ENCODE measurements at places on chromosomes 6 and 20.
A peak's percentile ranks its signal among the peaks of the same experiment; 100 is the strongest.

DNA sequence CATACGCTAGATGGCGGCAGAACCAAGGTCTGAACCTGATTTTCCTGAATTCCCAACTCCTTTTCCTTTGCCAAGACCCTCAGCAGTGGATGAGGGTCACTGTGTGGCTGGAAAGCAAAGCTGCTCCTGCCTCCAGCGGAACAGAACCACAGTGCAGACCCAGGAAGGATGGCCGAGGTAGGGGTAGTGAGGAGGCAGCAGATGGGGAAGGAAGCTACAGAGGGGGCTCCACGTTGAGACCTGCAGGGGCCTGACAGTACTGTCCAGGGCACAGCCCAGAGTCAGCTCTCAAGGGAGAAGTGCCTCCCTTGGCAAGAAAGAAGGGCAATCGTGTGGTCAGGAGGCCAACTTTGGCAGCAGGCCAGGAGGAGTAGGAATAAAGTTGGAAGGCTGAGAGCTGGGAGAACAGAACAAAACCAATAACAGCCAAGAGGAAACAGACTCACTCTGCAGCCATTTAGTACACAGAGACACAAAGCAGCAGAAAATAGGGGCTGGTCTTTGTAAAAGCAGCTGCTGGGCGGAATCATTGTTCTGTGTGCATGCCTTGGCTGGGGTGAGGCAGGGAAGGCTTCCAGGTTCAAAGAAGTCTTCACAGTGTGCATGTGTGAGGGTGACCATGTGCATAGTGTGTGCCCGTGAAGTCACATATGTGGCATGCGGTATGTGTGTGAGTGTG, 3.1 kb downstream of the GABRR2 start:
- no peak overlapping the region for H3K27ac ChIP-seq
- DNase-seq, result no peak
- H3K4me3 ChIP-seq, result no peak overlapping the region

GRCh38 chr6:156773476-156773875, 3.7 kb upstream of the ARID1B start:
- DNase-seq, result no peak
- peaks cover 38% of the 10 kb centered on the region for H3K4me1 ChIP-seq
- H3K36me3 ChIP-seq, result peaks cover 3% of the 10 kb centered on the region
- peak overlapping the region; percentile 20 for H3K27ac ChIP-seq
- no peak overlapping the region for H3K4me3 ChIP-seq

- H3K4me3 ChIP-seq, result peak overlapping the region; percentile 28
- H3K36me3 ChIP-seq, result peaks cover 49% of the 10 kb centered on the region
- DNase-seq, result no peak
- no peaks in the 10 kb centered on the region for H3K27me3 ChIP-seq
- H3K27ac ChIP-seq, result no peak overlapping the region
These were observed 6.8 kb downstream of the SLC17A9 start for GRCh38 chr20:62959101-62959971.

DNA sequence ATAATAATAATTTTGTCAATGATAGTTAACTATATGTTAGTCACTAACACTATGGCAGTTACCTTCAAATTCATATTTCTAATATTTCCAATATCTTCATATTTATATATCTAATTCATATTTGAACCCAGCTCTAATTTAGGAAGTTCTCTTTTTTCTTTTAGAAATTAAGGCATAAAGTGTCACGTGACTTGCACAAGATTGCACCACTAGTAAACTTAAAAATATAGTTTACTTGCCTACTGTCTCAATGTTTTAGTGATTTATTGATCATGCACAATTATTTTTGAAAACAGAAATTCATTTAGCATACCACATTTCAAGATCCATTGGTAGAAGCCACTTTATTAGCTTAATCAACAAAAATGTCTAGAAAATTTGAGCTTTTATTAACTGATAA, 508.7 kb upstream of the ZNF337 start:
- no peak overlapping the region for H3K4me3 ChIP-seq
- DNase-seq, result no peak
- H3K27me3 ChIP-seq, result peaks cover 24% of the 10 kb centered on the region
- peaks cover 3% of the 10 kb centered on the region for H3K36me3 ChIP-seq

- H3K4me3 ChIP-seq, result no peak overlapping the region
- no peaks in the 10 kb centered on the region for H3K4me1 ChIP-seq
- no peak for DNase-seq
- H3K27ac ChIP-seq, result no peak overlapping the region
- peaks cover 28% of the 10 kb centered on the region for H3K27me3 ChIP-seq
These were observed 55.7 kb upstream of the NKX2-2 start for GRCh38 chr20:21569586-21569985.

DNA sequence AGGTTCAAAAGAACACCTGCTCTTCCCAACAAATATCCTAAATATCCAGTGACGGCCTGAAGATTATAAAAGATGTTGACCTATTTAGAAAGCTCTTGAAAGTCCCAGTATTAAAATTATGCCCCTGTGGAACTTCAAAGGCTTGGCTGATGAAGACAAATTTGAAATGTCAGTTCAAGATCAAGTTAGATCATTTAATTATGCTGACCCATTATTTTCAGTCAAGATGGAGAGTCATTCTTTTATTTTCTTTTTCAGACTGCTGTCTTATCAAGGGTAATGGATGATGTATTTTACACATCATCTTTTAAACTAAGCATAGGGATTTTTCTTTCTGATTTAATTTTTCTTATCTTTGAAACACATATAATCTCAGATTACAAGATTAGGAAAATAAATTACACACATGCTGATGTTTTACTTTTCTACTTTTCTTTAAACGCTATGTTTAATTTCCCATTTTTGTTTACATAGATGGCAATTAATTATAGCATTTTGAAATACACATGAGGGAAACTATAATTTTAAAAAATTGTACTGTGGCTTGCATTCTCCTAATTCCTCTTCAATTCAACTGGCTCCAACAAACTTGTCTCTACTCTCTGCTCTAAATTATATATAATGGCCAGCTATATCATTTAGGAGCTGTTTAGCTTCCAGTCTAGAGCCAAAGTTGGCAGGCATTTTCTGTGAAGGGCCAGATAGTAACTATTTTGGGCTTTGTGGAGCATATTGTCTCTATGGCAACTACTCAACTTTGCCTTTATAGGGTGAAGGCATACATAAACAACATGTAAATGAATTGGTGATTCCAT, 123.7 kb downstream of the RCAN2 start:
- H3K4me3 ChIP-seq, result no peak overlapping the region
- no peaks in the 10 kb centered on the region for H3K27me3 ChIP-seq
- no peak for DNase-seq
- no peak overlapping the region for H3K27ac ChIP-seq
- H3K36me3 ChIP-seq, result no peaks in the 10 kb centered on the region

DNA sequence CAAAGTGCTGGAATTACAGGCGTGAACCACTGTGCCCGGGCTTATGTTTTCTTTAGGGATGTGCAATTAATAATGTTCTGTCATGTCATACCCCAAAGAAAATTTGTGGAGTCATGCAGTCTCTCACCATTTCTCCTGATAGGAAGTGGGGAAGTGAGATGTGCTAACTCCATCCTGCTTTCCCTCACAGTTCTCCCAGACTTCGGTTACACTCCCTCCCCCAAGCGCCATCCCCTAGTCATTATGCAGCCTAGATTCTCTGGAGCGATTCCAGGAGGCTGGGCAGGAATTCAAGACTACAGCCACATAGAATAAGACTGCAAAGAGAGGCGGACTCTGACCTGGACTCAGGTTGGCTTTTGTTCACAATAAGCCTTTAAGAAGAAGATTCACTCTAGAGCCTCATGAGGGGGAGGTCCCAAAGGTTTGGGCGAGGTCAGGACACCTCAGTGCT, 271.4 kb downstream of the ALDH8A1 start:
- no peaks in the 10 kb centered on the region for H3K36me3 ChIP-seq
- H3K4me1 ChIP-seq, result no peaks in the 10 kb centered on the region

GRCh38 chr6:390914-391558, 516 bp upstream of the IRF4 start:
- peak overlapping the region; percentile 89 for H3K27ac ChIP-seq
- DNase-seq, result peak; percentile 71
- peaks cover 5% of the 10 kb centered on the region for H3K27me3 ChIP-seq
- H3K4me1 ChIP-seq, result peaks cover 32% of the 10 kb centered on the region
- peaks cover 42% of the 10 kb centered on the region for H3K36me3 ChIP-seq

DNA sequence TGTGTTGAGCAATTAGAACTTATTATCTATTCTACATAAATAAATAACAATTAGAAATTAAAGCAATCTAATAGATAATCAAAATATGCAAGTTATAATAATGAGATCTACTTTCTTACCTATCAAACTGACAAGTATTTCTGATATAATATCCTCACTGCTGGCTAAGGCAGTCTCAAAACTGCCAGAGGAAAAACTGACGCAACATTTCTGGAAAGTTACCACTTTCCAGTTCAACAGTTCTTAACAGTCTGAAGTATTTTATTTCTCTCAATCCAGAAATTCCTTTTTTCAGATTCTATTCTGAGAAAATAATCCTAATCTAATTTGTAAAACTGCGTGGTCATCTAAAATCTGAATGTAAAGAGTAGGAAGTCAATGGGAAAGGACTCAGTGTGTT, 121.0 kb downstream of the TRDN start:
- H3K4me1 ChIP-seq, result no peaks in the 10 kb centered on the region
- no peaks in the 10 kb centered on the region for H3K27me3 ChIP-seq
- H3K4me3 ChIP-seq, result no peak overlapping the region
- DNase-seq, result no peak
- no peak overlapping the region for H3K27ac ChIP-seq

DNA sequence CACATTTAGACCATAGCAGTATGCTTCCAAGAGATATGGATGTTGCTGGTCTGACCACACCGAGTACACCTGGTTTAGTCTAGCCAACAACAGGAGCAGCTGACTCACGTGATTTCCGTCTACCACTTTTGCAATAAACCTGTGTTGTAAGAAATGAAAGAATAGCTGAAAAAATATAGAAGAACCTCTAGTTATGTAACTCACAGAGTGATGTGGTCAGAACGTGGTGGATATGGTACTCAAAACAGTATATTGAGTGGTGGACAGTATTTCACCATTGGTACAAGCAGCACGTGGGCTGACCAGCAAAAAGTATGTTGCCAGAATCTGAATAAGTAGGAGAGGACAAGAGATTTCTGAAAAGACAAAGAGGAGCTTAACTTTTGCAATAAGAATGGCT, 226.9 kb downstream of the TBC1D7 start:
- no peak for DNase-seq
- no peaks in the 10 kb centered on the region for H3K4me1 ChIP-seq
- H3K4me3 ChIP-seq, result no peak overlapping the region
- no peaks in the 10 kb centered on the region for H3K27me3 ChIP-seq
- no peak overlapping the region for H3K27ac ChIP-seq
- H3K36me3 ChIP-seq, result no peaks in the 10 kb centered on the region

- H3K27ac ChIP-seq, result no peak overlapping the region
- no peak overlapping the region for H3K4me3 ChIP-seq
- peaks cover 5% of the 10 kb centered on the region for H3K27me3 ChIP-seq
These were observed 26.8 kb upstream of the SLC22A7 start for GRCh38 chr6:43271103-43271815.

DNA sequence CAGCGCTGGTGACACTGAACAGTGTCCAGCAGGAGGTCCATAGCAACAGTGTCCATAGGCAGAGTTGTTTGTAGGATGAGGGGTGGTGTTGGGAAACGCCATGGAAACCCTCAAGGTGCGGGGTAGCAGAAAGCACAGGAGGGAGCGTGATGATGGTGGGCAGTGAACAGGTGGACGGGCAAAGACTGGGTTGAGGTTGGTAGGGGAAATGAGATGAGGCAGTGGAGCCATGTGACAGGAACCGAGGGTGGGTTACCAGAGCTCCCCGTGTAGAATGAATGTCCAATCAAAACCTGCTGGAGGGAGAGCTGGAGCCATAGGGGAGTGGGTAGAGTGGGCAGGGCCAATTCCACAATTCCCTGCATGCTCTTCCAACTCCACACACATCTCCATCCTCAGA, 38.0 kb downstream of the HLA-DPB1 start:
- peak overlapping the region; percentile 95 for H3K27ac ChIP-seq
- peaks cover 72% of the 10 kb centered on the region for H3K4me1 ChIP-seq
- H3K27me3 ChIP-seq, result no peaks in the 10 kb centered on the region
- no peak for DNase-seq
- no peaks in the 10 kb centered on the region for H3K36me3 ChIP-seq

GRCh38 chr6:167699141-167699931, 127.4 kb upstream of the AFDN start:
- peak overlapping the region; percentile 91 for H3K27ac ChIP-seq
- H3K27me3 ChIP-seq, result peaks cover 4% of the 10 kb centered on the region
- peaks cover 26% of the 10 kb centered on the region for H3K4me1 ChIP-seq
- peak overlapping the region; percentile 83 for H3K4me3 ChIP-seq

DNA sequence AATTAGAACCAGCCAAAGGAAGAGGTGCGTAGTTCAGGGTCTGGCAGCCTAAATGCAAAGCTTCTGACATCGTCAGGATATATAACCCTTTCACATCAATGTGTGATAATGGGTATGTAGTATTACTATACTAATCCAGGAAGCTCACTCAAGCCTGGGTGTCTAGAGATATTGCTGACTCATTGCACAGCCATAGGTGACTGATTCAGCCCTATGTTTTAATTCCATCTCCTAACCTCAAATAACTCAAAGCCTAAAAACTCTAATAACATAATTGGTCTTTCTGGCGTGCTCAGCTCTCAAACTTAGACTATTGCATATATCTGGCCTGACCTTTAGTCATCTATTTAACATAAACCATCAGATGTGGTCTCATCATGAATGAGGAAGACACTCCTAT, 658.4 kb downstream of the TBC1D32 start:
- H3K4me1 ChIP-seq, result no peaks in the 10 kb centered on the region
- no peak for DNase-seq
- H3K27me3 ChIP-seq, result no peaks in the 10 kb centered on the region
- H3K27ac ChIP-seq, result no peak overlapping the region
- H3K36me3 ChIP-seq, result no peaks in the 10 kb centered on the region

- no peaks in the 10 kb centered on the region for H3K36me3 ChIP-seq
- peaks cover 3% of the 10 kb centered on the region for H3K4me1 ChIP-seq
- H3K4me3 ChIP-seq, result no peak overlapping the region
- H3K27ac ChIP-seq, result no peak overlapping the region
These were observed 206.8 kb downstream of the SIM1 start for GRCh38 chr6:100257793-100258395.

GRCh38 chr6:17635568-17635967, 35.5 kb downstream of the FAM8A1 start:
- no peak for DNase-seq
- H3K27ac ChIP-seq, result peak overlapping the region; percentile 81
- H3K4me3 ChIP-seq, result no peak overlapping the region
- peaks cover 69% of the 10 kb centered on the region for H3K36me3 ChIP-seq
- no peaks in the 10 kb centered on the region for H3K27me3 ChIP-seq

GRCh38 chr6:89567630-89568390, 70.7 kb downstream of the LYRM2 start:
- H3K4me3 ChIP-seq, result no peak overlapping the region
- no peaks in the 10 kb centered on the region for H3K36me3 ChIP-seq
- H3K27ac ChIP-seq, result no peak overlapping the region
- peaks cover 4% of the 10 kb centered on the region for H3K4me1 ChIP-seq

All from stimulated activated naive B cell treated with anti-CD40 and anti-IgM and Interleukin-4, amounts not matched to agents 10 μg/mL and 1 μg/mL and 100 μg/mL, for 72 hours (primary cell).